ENCODE measurements at places on chromosomes 4 and X.
A peak's percentile ranks its signal among the peaks of the same experiment; 100 is the strongest.

DNA sequence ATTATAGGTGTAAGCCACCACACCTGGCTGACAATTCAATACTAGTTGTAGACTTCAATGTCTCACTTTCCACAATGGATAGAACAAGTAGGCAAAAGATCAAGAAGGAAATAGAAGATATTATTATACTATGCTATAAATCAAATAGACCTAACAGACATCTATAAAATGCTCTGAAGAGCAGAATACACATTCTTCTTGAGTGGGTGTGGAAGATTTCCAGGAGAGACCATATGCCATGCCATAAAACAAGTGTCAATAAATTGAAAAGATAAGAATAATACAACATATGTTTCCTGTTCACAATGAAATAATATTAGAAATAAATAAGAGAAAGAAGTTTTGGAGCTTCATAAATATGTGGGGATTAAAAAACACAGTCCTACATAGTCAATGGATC is 179.3 kb upstream of the AMOT start:
- DNase-seq: no peak

DNA sequence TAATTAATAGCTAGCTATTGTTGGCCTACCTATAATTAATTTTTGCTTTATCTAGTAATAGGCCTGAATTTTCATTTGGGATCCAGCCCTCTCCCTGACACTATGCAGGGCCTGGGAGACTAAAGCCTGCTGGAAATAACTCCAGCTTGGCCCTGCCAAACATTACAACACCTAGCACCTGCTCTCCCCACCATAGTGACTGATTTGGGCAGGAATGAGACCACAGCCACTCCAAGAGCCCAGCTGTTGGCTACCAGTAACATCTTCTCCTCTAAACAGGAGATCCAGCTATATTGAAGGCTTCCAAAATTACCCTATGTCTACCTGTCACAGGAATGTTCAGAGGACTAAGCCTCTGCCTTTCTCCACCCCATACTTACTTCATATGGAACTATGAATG is 225.1 kb downstream of the IDS start:
- DNase-seq: no peak

DNA sequence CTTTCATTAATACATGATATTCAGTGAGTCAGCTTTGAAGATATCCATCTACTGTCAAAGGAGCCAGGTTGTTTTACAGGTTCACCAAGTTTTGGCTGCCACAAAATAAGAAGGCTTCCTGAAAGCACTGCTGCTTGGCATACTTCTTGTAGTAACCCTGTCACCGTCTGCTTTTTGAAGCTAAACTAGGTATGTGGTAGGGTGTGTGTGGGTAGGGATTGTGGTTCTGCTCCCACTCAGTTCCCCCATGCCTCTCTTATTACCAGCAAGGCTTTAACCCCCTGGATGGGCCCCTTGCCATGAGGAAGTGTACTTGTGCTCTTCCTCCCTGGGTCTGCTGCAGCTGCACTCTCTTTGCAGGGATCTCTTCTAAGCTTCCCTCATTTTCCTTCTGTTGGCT is 191.2 kb downstream of the BANK1 start:
- DNase-seq: no peak

DNA sequence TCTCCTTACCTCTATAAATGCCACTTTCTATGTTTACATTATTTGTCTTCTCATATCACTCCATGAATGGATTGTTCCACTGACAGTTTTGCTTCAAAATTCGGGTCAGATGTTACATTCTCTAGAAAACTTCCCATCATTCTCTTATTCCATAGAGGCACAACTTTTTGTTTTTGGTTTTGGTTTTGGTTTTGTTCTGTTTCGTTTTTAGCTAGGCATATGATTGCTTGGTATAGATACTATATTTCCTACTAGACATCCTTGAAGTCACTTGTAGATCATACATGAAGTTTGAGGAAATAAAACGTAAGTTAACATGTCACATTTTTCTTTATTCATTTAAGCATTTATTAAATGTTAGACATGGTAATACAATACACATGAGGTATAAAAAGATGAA is 961.0 kb downstream of the PCDH18 start:
- DNase-seq: no peak

- no peak for DNase-seq
Observed at GRCh38 chr4:76256032-76256431, 4.5 kb downstream of the FAM47E start.

GRCh38 chr4:94256144-94256783 is 48.6 kb downstream of the SMARCAD1 start:
- no peak for DNase-seq

- DNase-seq: no peak
Observed at GRCh38 chrX:134636851-134637250, 21.4 kb downstream of the PLAC1 start.

DNA sequence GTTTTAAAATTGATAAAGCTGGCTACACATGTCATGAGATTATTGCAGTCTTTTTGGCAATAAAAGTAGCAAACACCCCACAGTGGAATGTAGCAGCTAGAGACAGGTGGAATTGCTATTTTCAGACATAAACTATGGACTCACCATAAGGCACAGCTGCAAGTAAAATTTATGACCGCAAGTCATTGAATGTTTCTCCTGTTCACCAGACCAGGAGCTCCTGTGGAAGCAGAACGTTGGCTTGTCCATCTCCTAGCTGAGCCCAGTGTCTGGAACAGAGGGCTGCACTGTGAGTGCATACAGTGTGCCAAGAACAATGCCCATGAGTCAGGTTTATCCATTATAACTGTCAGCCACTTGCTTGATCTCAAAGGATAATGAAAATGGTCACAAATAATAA is 538.2 kb downstream of the INPP4B start:
- DNase-seq: no peak

DNA sequence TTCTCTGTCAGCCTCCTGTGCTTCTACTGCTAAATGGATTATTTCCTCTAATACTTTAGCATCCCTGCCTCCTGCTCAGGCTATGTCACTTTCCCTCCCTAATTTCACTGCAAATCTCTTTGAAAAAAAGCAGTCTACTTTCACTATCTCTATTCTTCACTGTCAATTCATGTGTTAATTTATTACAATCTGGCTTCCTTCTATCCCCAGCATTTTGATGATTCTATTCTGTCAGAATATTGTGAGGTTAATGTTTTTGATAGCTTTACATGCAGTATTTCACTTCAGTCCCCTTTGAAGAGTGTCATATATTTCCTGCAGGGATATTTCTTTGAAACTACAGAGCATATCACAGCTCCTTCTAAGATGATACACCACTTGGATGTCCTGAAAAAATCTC is 203.2 kb downstream of the GRID2 start:
- no peak for DNase-seq

DNA sequence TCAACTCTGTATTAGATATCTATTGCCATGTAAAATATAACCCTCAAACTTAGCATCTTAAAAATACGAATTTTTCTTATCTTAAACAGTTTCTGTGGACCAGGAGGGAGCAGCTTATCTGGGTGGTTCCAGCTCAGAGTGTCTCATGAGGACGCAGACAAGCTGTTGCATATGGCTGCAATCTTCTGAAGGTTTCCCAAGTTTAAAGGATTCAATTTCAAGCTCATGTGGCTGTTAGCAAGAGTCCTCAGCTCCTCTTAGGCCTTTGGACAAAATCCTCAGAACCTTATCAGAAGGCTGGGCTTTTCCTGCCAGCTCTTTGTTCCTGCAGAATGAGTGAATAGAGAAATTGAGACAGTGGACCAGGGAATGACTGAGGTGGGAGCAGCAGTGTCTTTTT is 2.8 kb upstream of the CTSO start:
- no peak for DNase-seq

- DNase-seq: no peak
Observed at GRCh38 chr4:139521754-139522401, 34.1 kb downstream of the SETD7 start.

DNA sequence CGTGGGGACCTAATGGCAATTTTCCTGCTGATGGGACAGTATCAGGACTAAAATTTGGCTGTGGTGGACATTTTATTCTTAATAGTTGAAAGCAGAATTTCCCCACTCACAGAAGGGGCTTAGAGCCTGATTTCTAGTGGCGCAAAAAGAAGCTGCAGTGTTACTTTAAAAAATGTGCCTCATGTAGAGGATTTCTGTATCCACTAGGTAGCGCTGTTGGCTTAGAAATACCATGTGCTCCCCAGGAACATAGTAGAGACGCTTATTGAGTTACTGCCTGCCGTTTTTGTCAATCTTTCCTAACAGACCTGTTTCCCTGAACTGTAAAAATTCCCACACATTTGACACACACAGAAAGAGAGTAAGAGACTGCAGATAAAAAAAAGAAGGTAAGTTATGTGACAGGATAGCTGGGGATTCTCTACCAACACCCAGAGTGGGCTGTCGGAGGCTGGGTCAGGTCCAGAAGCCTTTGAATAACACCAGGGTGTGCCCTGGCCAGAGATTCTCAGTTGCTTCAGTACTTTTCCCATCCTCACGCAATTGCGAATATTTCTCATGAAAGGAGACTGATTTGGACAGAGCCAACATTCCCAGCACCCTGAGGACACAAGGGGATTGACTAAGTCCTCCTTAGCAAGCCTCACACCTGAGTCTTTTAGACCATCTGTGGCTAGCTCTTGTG is 88.4 kb downstream of the ZXDA start:
- DNase-seq: no peak

DNA sequence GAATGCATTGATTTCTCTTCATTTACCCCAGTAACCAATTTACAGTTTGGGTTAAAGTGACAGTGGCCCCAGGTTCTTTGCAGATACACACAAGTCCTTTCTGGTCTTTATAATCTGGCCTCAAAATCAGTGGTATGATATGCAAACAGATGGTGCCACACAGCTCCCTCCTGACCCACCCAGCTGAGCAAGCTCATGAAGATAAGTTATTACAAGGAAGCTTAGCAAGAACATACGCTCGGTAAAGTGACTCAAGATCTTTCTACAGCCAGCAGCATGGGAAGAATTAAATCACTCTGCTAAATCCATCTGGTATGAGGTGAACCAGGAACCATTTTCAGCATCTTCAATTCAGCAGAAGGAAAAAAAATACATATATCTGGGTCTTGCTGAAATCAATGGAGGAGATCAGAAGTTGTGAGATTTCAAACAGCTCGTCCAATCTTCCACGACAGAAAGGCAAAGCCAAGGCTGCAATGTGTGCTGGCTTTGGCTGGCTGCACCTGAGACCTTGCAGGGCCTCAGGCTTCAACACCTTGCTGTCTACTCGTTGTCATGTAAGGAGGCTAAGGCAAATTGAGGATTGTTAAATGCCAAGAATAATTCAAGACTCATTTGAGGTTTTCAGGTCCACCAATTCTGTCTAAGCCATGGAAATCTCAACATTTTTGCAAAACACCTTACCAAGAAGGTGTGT is 28.2 kb downstream of the SEL1L3 start:
- DNase-seq: no peak

DNA sequence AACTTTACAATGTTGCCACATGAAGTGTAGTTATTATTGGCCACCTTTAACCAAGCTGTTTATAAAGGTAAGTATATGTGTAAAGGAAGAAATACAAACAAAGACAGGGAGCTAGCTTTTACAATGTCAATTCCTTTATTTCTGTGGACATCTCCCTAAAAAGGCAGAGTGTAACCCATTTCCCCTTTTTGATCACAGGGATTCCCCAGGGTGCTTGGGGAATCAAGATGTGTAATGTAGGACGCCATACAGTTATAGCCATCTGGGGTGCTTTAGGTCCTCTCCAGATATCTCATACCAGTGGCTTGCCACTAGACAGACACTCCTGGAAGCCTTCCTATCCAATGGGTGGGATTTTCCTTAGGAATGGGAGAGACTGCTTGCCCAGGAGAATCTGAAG is 4.2 kb upstream of the CUL4B start:
- DNase-seq: no peak

DNA sequence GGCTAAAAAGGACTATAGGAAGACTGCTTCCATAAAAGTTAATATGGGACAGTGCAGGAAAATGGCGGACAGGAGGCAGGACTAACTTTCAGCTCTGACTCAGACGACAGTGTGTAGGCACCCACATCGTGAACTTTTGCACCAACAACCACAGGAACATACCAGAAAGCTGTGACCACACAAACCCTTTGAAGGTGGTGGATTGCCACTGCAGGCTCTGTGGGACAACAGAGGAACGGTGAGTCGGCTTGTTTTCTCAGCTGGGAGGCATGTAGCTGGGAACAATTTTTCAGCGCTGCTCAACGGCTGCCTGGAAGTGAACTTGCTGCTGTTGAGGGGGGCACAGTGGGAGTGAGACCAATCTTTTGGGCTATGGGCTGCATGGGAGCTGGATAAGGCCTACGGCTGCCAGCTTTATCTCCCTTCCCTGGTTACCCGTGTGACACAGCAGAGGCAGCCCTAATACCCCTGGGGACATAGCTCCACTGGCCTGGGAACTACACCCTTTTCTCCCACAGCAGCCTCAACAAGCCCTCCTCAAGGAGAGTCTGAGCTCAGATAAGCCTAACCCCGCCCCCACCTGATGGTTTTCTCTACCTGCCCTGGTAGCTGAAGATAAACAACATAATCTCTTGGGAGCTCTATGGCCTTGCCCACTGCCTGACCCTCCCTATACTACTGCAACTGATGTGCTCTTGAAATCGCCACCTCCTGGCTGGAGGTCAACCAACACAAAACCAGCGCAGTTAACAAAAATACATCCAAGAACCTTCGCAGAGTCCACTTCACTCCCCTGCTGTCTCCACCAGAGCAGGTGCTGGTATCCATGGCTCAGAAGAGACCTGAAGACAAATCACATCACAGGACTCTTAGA is 1537.0 kb downstream of the C4orf33 start:
- DNase-seq: no peak

- DNase-seq: no peak
Observed at GRCh38 chr4:102324730-102325129, 20.6 kb downstream of the SLC39A8 start.

DNA sequence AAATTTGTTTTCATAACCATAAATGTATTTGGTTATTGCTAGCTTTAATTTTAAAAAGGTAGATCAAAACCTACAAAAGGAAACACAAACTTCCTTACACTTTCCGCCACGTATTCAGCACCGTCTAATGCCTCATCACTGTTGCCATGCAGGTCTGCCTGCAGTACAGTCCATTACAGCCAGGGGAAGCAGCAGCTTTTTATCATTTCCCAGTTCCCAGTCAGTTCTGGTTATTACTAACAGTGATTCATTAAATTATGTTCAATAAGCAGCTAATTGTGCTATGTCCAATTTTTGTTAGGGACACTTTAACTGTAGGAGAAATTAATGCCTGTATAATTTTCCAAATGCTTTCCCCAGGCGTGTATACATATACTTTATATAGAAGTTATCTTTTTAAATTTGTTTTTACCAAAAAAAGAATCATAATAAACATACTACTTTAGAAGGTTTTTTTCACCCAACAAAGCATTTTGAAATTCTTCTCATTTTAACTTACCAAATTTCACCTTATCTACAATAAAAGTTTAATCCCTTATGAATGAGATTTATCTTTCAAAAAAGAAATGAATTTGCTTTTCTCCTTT is 93.3 kb downstream of the ANXA3 start:
- peak; percentile 35 for DNase-seq

DNA sequence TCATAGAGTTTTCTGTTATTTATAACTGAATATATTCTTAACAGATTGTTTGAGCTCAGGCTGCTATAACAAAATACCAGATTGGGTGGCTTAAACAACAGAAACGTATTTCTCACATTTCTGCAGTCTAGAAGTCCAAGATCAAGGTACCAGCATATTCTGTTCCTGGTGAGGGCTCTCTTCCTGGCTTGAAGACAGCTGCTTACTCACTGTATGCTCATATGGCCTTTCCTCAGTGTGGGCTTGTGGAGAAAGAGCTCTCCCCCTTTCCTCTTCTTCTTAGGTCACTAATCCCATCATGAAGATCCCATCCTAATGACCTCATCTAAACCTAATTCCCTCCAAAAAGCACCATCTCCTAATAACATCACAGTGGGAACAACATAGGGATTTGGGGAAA is 117.8 kb downstream of the RASGEF1B start:
- DNase-seq: no peak

All from anterior cingulate cortex (tissue), 58 donors.